Stimulated activated naive CD4-positive, alpha-beta T cell (primary cell): ENCODE measurements at places on chromosomes 1 and 21.

DNA sequence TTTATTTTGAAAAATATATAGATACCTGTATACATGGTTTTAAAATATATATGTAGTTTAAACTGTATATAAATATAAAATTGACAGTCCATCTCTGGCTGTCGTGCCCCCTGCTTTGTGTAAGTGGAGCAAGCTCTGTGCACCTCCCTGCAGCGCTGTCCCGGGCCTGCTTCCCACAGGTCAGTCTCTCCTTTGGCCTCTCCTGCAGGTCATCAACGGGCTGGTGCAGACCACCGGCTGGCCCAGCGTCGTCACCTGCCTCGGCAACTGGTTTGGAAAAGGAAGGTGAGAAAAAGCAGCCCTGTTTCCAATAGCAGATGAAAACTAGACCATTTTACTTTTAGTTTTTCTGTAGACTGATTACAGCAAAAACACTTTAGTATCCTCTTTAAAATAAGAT, 28.5 kb downstream of the SLC37A1 start:
- no peak for DNase-seq

DNA sequence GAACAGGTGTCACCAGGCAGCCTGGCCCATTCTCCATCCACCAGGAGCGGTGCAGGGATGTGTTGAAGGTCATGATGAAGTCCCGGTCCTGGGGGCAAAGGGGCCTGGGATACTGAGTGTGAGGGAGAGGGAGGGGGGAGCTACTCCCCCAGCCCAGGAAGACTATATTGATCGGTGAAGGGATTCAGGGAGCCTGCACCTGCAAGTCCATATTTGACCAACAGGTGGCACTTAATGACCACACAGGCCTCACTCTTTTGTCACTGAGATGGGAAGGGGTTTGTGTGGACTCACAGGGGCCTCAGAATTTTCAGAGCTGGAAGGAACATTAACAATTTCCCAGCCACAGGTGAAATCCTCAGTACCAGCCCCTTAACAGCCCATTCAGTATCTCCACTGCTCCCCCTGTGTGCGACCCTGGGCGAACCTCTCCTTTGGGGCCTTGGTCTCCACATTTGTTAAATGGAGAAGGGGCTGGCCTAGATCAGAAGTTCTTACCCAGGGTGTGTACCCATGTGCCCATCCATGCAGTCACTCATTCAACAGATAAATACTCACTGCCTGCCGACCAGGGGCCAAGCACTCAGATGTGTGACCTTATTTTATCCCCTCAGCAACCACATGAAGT, 55.6 kb downstream of the NKAIN1 start:
- no peak for DNase-seq

GRCh38 chr21:35585155-35585554, 475.2 kb downstream of the SETD4 start:
- DNase-seq = no peak

DNA sequence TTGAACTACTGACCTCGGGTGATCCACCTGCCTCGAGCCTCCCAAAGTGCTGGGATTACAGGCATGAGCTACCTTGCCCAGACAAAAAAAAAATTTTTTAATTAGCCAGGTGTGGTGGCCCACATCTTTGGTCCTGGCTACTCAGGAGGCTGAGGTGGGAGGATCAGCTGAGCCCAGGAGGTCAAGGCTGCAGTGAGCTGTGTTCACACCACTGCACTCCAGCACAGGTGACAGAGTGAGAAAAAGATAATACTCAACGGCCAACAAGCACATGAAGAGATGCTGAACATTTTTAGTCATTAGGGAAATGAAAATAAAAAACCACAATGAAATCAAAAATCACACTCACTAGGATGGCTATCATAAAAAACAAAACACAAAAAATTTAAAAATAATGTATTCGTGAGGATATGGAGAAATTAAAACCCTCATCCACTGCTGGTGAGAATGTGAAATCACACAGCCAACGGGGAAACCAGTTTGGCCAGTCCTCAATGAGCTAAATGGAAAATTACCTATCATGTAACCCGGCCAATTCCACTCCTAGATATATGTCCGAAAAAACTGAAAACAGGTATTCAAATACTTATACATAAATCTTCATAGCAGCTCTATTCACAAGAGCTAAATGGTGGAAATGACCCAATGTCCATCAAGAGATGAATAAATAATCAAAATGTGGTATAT, 41.2 kb downstream of the ENAH start:
- no peak for DNase-seq

DNA sequence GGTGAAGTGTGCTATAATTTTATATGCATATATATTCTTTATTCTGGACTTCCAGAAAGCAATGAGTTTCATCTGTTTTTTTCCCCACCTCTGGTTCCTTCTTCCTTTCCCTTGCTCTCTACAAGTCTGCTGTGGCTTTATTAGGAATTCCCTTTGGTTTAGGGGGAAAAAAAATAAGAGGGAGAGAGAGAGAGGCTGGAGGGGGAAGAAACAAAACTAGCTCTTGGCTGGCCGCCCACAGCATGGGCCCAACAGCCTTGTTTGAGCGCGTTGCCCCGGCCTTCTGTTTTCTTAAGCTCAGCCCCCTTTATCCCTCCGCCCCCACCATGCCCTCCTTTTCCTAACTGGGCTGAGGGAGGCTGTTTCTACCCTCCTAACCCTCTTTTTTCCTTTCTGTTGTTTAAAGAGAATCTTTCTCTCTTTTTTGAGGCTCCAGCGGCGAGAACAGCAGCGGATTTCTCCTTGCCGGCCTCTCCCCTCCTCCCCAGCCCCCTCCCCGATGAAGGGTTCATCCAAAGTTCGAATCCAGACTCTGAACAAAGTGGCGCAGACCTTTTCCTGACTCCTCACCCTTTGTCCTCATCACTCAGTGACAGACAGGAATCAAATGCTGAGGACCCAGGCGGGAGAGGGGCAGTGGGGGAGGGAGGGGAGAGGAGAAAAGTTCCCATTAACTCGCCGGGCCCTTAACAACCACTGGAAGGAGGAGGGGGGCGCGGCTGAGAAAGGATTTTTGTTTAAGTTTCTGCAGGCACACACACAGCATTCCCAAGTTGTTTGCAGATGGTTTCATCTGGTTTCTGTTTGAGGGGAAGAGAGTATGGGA, 29.7 kb downstream of the PBX1 start:
- DNase-seq = no peak

- DNase-seq = peak; percentile 45
Observed at GRCh38 chr1:15836772-15837669, 10.5 kb upstream of the SPEN start.

GRCh38 chr21:36791180-36791579, 92.3 kb downstream of the SIM2 start:
- DNase-seq = no peak

GRCh38 chr1:227353186-227353585, 34.9 kb upstream of the CDC42BPA start:
- DNase-seq = no peak

- no peak for DNase-seq
Observed at GRCh38 chr1:220564216-220564615, 36.3 kb downstream of the MARK1 start.

- DNase-seq = peak; percentile 20
Observed at GRCh38 chr1:154497026-154497806, 4.8 kb upstream of the TDRD10 start.

GRCh38 chr1:219500327-219500897, 112.5 kb downstream of the ZC3H11B start:
- no peak for DNase-seq

DNA sequence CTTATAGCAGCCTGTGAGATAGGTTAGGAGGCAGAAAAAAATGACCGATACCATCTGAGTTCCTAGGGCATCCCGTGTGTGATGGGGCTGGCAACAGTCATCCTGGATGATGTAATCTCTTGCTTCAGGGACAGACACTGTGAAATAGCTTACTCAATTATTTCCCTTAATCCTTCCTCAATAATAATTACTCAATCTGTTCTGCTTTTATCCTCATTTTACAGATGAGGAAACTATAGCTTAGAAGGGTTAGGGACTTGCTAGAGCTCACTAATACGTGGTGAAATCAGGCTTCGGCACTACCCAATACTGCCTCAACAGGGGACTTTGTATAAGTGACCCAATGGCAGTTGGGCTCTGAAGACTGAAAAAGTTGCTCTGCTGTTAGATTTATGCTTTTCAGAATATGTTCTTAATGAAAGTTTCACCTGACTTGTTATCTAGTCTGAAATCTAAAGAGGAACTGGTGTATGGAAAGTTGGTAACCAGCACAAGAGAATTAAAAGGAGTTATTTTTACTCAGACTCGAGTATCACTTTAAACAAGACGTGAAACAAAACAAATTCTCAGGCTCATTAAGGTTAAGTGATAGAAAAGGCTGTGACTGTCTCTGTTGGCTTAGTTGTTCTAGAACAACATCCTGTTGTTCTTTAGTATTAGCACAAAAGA, 14.4 kb downstream of the CD55 start:
- DNase-seq = peak; percentile 53

GRCh38 chr1:109815809-109816174, 52.1 kb upstream of the EPS8L3 start:
- DNase-seq = no peak
